ENCODE measurements at places on chromosomes 4 and X. TPM values are rescaled to one million over a fixed set of nuclear protein-coding genes. Genes with fewer than 3 reads are reported as not detected.

DNA sequence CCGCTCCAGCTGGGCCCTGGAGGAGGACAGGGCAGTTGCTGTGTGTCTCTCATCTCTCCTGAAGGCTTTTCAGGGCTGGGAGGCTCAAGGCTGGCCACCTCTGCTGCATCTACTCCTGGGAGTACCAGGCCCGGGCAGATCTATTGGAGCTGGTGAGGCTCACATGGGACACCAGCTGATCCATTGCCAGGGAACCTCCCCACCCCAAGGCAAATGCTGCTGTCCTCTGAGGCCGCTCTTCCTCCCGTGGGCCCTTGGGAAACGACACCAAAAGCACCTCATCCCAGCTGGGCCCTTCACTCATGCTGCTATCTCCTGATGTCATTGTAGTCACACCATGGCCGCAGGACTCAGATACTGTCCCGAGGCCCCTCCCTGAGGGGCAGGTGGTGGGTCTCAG is 3.6 kb downstream of the UBL4A start:
- peaks cover 64% of the 10 kb centered on the region for H3K4me1 ChIP-seq
- H3K27ac ChIP-seq = peak overlapping the region; percentile 43

DNA sequence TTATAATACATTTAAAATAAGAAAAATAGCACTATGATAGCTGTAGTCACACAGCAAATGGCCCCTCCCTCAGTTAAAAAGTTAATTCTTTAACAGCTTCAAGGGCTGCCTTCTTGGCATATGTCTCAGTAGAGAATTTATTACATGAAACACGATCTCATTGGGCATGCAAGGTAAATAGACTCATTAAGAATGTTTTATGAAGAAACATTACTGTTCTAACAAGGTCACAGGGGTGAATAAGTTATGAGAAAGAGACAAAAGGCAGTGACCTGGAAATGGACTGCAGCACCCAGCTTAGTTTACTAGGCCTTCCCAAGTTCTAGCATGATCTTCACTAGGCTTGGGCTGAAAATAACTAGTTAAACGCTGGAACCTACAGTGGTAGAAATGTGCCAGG is 277.7 kb downstream of the NR3C2 start:
- no peaks in the 10 kb centered on the region for H3K27me3 ChIP-seq
- H3K27ac ChIP-seq = no peak overlapping the region
- H3K4me3 ChIP-seq = no peak overlapping the region
- no peaks in the 10 kb centered on the region for H3K36me3 ChIP-seq
- DNase-seq = no peak
- no peaks in the 10 kb centered on the region for H3K4me1 ChIP-seq

DNA sequence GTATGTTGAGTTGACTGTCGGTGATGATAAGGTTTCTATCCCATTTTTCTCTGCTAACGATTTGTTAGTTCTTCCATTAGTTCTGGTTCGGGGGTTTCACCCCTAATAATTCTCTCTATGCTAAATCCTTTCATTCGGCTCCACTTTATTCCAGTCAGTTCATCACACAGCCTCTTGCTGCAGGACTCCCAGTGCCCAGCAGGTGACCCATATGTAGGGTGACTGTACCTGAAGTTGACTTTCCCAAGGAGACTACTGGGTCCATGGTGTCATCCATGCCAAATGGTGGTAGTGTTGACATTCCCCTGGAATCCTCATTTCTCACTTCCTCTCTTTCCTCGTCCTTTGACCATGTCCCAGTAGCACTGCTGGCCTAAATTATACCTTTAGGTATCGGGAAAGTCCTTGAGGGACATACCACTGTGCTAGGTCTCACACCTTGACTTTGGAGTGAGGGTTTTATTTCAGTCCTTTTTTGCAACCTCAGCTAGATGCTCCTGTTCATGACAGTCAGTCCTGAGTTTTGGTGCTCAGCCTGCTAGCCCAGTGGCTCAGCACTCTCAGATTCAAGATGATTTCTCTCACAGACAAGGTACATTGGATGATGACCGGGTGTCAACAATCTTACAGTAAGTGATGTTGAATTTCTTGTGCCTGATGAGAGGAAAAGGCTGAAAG is 105.1 kb upstream of the ARHGAP24 start:
- no peak overlapping the region for H3K4me3 ChIP-seq
- no peak for DNase-seq
- no peak overlapping the region for H3K27ac ChIP-seq
- H3K36me3 ChIP-seq = no peaks in the 10 kb centered on the region

- no peaks in the 10 kb centered on the region for H3K4me1 ChIP-seq
- no peaks in the 10 kb centered on the region for H3K27me3 ChIP-seq
- H3K27ac ChIP-seq = no peak overlapping the region
- no peak overlapping the region for H3K4me3 ChIP-seq
- DNase-seq = no peak
These were observed 41.6 kb upstream of the NKRF start for GRCh38 chrX:119647552-119648420.

The PAGE2B gene
- not detected for total RNA-seq

The GAGE1 gene
- not detected for total RNA-seq

Measured in Karpas-422 (cell line).